ELR (cell line): ENCODE measurements at places on chromosomes 12 and 14.

DNA sequence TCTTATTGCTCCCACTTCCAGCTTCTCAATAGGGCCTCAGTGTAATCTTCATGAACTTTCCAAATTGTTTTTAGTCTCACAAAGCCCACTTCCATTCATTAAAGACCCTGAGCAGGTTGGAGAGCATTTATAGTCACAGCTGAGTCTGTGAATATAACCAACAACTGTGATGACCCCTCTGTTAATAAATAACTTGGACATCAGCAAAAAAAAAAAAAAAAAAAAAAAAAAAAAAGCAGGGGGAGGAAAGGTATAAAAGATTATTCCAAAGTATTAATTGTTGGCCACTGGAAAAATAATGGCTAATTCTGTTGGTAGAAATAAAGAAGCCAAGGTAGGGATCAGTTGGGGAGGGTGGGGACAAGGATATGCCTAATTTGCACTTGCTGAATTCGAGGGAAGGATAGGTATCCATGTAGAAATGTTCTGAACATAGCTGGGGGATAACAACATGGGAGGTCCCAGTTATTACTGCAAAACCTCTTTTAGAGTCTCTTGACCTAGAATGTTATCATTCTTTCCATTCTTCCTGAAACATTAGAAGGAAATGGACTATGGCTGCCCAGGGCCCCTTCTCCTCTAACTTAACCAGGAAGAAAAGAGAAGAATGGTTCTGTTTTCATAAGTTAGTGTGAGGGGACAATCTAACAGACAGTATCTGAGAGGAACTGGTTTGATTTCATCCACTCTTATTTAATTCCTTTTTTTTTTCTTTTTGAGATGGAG lies 56.5 kb downstream of the SAMD4A start:
- no peak for DNase-seq

DNA sequence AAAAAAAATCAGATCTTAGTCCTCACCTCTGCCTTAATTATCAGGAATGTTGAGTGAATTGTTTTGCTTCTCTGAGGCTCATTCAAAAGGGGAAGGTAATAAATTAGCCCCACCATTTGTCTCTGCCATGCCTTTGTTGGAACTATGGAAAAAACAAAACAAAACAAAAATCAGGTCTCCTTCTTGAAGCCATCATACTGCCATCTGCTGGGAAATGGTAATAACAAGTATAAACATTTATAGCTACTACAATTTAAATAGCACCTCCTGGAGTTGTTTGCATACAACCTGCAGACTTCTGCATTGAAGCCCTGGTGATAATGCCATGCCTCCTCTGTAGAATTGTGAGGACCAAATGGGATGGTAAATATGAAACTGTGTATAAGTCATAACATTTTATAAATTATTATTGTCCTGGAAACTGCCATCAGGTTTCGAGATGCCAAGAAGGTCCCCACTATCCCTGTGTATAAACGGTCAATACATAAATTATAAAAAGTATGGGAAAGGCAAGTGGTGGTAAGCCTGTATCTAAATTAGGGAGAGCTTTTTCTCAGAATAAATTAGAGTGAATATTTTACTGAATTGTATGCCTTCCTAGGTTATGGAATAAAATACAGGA lies 87.2 kb upstream of the FGD4 start:
- DNase-seq: peak; percentile 80

- DNase-seq: no peak
Observed at GRCh38 chr12:130097798-130098255, 64.4 kb upstream of the FZD10 start.

DNA sequence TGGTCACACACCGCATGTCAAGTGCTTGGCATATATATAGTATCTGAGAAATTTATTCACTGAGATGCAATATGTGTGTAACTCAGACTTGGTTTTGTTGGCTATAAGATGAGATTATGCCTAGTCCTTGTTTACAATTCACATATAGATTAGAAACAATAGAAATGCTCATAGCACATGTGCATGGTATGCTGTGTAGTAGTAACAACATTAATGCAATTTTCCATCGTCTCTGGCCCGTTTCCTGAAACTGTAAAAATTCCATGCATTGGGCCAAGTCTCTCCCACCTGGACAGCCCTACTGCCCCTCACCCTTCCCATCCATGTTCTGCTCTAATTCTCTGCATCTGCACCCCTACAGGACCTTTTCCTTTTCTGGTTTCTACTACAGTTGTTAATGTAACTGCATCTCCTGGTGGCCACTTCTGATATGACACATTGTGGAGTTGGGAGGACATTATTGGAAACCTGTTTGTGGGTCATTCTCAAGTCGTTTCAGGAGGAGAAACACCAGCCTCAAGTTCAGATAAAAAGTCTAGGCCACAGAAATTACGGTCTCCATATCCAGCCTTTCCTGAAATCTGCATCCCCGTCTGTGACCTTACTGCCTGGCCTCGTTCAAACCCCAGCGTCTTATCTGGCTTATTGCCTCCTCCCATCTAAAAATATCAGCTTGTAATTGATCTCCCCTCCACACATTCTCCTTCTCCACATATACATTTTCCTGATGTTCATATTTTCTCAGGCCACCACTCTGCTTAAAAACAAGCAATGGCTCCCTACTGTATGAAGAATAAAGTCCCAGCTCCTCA lies 37.5 kb downstream of the EMP1 start:
- peak; percentile 84 for DNase-seq

DNA sequence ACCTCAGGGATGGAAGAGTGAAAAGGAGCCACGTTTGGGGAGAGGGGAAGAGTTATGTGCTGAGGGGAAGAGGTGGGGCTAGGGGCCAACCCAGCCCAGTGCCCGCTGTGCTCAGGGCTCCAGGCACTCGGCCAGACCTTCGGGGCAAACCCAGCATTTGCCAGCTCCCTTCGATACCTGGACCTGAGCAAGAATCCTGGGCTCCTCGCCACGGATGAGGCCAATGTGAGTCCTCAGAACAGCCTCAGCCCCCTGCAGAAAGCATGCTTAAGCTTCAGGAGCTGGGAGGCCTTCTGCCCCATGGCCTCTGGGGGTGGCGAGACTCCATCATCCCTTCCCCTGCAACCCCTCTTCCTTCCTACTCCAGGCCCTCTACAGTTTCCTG lies 5.0 kb downstream of the CARMIL3 start:
- DNase-seq: no peak

GRCh38 chr12:75389061-75389460 lies 1.8 kb upstream of the GLIPR1L2 start:
- peak; percentile 84 for DNase-seq

DNA sequence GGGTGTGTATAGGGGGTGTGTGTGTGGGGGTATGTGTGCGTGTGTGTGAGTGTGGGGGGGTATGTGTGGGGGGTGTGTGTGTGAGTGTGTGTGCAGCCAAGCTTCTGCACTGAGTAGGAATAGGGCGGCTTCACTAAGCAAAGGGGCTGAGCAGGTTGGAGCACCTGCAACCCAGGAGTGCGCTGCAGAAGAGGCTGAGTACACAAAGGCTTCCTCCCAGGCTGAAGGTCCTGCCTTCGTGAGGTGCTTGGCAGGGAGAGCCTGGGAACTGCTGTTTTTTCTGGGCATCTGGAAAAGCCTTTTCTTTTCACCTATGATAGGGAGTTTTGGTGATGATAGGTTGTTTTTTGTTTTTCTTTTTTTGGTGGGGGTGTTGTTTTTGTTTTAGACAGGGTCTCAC lies 6.0 kb upstream of the NUDT14 start:
- DNase-seq: no peak

DNA sequence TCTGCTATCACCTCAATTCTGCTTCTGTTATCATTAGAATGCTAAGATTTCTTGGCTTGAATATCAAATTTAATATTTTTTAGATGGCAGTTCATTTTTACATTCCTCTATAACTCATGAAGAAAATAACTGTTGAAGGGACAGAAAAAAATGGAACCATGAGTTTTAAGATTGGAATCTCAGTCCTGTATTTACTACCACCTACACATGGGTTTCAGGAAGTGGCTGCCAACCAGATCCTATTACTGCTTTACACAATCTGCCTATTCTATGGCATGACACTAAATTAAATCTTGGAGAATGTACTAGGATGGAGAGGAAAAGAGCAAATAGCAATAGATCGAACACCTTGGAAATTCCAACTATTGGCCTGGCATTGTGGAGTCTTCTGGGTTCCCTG lies 140.8 kb downstream of the DUSP6 start:
- peak; percentile 32 for DNase-seq

DNA sequence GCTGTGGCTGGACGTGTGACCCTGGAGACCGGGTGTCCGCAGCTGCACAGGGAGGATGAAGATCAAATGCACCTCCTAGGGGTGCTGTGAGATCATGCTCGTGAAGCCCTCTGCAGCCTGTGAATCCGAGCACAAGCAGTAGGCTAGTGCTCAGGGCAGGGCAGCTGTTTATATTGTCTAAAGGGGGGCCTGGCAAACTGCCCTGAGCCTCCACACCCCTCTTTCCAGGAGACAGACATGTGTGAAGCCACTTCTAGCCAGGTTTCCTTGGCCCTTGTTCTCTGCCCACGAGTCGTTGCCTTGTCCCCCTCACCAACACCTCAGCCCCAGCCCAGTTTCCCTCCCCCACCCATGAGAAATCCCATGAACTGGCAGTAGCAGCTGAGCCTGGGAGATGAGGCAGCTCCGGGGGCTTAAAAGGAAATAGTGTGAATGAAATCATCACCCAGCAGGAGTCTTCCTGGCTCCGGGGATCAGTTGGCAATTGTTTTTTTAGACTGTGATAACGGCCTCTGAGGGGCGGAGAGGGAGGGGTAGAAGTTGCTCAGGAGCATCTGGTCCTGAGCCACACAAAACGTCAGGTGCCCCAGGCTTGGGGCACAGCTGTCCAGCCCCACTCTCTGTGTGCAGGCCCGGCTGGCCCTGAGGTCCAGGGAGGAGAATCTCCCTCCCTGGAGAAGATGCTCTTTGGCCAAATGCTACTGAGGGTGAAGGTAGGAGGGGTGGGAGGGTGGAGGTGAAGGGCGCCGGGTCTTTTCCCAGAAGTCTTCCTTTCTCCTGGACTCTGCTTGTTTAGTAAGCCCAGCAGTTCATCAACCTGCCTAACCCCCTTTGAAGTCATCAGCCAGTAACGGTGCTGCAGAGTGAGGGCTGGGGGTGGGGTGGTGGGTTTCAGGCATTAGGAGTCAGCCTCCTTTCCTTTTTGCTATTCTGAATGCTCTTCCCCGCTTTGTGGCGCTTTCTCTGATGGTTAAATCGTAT lies 4.0 kb downstream of the FGF6 start:
- no peak for DNase-seq

DNA sequence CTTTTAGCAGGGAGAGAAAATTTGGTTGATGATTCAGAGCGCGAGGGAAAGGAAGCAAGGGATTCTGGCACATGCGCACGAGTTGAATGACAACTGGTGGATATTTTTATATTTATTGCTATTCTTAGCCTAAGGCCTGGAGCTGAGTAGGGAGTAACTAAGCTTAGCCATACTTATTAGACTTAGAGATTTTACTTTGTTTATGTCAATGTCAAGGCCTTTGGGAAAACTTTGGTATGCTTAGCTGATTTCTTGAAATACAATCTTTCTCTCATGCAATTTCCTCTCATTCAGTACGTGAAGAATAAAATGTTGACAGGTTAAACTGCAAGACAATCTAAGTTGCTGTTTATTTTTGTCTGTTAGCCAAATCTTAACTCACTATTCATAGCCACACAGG lies 101.1 kb downstream of the CRADD start:
- peak; percentile 88 for DNase-seq

- peak; percentile 19 for DNase-seq
Observed at GRCh38 chr14:39034481-39035296, 68.3 kb downstream of the SEC23A start.
